GM04504 (cell line): ENCODE measurements at places on chromosomes 6 and 20.

GRCh38 chr6:122649701-122650100 lies 39.5 kb downstream of the PKIB start:
- DNase-seq = no peak

- DNase-seq = no peak
Observed at GRCh38 chr6:29399525-29399924, 4.1 kb downstream of the OR12D2 start.

- DNase-seq = no peak
Observed at GRCh38 chr6:121912905-121913304, 477.5 kb downstream of the GJA1 start.

GRCh38 chr20:36778831-36779655 lies 5.5 kb upstream of the DSN1 start:
- no peak for DNase-seq

GRCh38 chr6:52549428-52549827 lies 27.4 kb downstream of the TRAM2 start:
- DNase-seq = no peak

DNA sequence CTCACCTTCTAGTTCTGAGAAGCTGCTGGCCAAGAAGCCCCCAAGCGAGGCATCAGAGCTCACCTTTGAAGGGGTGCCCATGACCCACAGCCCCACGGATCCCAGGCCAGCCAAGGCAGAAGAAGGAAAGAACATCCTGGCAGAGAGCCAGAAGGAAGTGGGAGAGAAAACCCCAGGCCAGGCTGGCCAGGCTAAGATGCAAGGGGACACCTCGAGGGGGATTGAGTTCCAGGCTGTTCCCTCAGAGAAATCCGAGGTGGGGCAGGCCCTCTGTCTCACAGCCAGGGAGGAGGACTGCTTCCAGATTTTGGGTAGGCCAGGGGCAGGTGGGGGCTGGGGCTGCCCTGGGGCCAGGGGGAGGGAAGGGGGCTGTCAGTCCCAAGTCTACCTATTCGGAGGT lies 2.3 kb downstream of the MYLK2 start:
- DNase-seq = no peak

GRCh38 chr6:33171016-33171879 lies 21.0 kb downstream of the COL11A2 start:
- DNase-seq = no peak

- DNase-seq = no peak
Observed at GRCh38 chr20:17640146-17640874, 41.7 kb downstream of the RRBP1 start.

DNA sequence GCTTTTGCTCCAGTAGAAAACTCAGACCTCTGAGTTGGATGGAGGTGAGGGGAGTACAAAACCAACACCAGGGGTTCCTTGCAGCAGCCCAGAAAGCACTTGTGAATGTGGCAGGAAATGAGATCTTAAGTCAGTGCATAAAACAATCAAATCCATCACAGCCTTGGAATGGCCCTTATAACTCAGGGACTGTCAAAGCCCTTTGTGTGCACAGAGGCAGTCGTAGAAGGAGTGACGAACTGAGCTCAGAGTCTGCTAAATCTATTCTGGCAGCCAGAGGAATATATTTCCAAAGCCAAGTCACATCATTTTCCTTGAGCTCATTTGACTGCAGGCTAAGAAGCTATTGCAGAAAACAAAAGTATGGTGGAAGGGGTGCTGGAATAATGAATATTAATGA lies 676.6 kb downstream of the DHX35 start:
- DNase-seq = no peak

DNA sequence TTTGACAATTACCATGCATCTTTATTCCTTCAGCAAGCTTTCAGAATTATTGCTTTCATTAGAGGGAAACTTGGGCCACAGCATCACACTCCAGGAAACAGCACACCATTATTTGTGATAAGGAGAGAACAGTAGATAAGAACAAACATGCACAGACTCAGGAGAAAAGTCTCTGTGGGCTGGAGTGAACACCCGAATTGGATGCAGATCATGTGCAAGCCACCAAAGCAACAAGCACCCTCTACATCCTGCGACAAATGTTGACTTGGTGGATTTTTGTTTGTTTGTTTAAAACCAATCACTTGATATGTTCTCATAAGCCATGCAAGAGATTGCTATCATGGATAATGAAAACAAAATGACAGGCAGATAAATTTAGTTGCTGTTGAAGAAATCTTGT lies 67.7 kb upstream of the ZFP64 start:
- DNase-seq = no peak

GRCh38 chr6:23656255-23657194 lies 469.5 kb upstream of the NRSN1 start:
- no peak for DNase-seq

- DNase-seq = no peak
Observed at GRCh38 chr20:41185013-41185757, 47.8 kb downstream of the PLCG1 start.

DNA sequence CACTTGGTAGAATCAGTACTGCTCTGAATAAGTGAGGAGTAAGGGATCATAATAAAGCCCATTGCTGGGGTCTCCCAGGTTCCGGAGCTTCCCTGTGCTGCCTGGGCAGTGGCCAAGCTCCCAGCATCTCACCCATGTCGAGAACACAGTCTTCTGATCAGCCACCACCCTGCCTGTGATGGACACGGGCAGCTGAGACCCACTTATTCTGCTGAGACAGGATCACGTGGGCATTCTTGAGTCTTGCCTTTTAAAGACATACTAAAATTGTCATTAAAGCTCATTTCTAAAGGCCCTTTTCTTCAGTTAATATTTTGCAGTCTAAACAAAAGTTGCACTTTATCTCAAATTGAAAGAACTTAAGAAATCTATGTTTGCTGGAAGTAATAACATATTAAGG lies 42.7 kb upstream of the SLC22A2 start:
- DNase-seq = no peak

DNA sequence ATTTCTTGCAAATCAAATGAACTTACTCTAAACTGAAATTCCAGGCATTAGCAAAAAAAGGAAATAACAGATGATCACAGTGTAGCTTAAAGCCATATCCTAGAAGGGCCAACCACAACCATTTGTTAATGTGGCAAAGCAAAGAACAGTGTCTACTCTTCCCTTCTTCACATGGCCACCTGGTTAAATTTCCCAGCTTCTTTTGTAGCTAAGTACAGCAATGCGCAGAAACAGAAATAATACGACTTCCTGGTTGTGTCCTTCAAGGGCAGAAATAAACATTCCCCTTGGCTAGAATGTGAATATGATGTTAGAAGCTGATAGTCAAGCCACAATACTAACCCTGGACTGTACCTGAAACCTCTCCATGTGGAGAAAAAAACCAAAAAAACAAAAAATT lies 9.6 kb downstream of the SNX3 start:
- no peak for DNase-seq

DNA sequence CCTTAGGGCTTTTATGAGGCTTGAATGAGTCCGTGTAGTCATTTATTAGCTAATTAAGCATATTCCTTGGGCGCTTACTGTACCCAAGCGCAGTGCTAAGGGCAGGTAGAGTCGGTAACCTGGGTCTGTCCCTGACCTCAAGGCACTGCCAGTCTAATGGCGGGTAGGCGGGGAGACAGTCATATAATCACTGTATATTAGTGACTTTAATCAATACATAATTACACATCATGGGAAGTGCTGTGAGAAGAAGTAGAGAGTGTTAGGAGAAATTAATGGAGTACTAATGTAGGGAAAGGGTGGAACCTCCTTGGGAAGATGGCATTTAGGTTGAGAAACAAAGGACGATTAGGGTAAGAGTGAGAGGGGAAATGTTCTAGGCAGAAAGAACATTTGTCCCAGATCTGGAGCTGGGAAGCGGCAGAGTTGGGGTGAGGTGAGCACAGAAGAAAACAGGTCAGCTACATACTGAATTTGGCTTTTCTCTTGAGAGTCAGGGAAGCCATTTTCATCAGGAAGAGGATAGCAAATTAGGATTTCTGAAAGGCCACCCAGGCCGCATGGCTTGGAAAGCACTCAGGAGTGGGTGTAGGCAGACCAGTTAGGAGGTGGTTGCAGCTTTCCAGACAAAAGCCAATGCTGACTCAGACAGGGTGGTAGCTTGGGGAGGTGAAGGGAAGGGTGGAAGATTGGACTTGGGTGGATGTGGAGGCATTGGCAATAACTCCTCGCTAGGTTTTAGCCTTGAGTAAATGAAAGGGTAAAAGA lies 954 bp upstream of the BLCAP start:
- DNase-seq = no peak

DNA sequence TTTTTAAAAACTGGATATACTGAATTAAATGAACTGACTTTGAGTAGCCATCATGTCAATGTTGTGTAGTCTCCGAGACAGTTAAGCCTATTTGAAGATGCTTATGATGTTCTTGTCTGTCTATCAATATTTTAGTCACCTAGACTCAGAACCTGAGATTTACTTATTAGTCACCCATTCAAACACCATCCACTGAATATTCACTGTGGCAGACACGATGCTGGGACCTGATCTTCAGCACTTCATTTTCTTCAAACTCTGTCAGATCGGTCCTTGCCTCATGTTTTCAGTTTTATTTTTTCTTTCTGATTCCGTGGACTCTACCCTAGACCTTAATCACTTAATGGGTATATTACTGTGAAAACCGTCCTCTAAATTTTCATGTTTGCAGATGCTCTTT lies 123.7 kb upstream of the MCHR2 start:
- DNase-seq = no peak

- DNase-seq = no peak
Observed at GRCh38 chr20:7722564-7722963, 217.7 kb downstream of the HAO1 start.

- DNase-seq = no peak
Observed at GRCh38 chr20:59598625-59599310, 5.6 kb upstream of the PHACTR3 start.

DNA sequence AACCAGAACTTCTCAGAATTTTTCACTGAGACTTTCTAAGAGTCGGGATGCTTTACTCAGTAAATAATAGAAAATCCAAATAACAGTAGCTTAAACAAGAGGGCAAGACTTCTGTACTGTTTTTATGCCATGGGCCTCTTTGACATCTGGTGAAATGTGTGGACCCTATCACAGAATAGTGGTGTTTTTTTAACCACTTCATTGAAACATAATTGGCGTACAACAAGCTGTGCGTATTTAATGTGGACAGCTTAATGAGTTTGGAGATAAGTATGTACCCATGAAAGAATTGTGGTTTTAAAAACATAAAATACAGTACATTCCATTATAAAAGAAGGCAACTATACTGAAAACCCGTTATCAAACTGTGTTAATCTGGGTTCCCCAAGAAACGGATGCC lies 37.7 kb downstream of the PDRG1 start:
- DNase-seq = no peak

GRCh38 chr20:60100780-60101179 lies 142.6 kb downstream of the CDH26 start:
- no peak for DNase-seq

GRCh38 chr6:71892641-71893040 lies 6.3 kb downstream of the RIMS1 start:
- no peak for DNase-seq

DNA sequence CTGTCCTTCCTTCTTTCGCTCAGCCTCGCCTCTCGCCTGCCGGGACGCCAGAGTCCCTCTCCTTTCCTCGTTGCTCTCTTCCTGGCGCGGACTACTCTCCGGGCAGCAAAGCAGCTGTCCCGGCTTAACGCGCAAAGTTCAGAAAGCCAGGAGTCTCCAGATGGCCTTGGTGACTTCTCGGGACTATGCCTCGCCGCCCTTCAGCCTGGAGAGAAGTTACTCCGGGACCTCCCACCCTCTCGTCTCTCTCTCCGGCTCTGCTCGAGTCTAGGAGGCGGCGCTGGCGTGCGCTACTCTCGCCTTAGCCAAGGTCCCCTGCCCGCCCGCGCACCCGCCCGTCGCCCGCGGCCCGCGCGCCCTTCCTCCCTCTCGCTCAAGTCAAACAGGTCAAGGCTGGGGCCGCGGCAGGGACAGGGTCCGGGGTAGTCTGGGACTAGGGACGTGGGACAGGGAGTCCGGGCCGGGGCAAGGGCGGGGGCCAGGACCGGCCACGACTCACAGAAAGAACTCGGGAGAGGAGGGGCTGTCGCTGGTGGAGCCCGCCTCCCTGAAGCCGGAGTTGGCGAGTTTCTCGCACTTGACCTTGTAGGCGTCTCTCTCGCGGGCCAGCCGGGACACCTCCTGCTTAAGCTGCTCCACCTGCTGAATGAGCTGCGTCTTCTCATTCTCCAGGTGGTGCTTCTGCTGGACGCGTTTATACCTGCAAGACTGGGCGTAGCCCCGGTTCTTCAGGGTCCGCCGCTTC lies 1.5 kb downstream of the MAFB start:
- DNase-seq = no peak

GRCh38 chr20:16664020-16664419 lies 65.8 kb upstream of the SNRPB2 start:
- DNase-seq = no peak

GRCh38 chr20:43893930-43894329 lies 20.7 kb upstream of the TOX2 start:
- no peak for DNase-seq

DNA sequence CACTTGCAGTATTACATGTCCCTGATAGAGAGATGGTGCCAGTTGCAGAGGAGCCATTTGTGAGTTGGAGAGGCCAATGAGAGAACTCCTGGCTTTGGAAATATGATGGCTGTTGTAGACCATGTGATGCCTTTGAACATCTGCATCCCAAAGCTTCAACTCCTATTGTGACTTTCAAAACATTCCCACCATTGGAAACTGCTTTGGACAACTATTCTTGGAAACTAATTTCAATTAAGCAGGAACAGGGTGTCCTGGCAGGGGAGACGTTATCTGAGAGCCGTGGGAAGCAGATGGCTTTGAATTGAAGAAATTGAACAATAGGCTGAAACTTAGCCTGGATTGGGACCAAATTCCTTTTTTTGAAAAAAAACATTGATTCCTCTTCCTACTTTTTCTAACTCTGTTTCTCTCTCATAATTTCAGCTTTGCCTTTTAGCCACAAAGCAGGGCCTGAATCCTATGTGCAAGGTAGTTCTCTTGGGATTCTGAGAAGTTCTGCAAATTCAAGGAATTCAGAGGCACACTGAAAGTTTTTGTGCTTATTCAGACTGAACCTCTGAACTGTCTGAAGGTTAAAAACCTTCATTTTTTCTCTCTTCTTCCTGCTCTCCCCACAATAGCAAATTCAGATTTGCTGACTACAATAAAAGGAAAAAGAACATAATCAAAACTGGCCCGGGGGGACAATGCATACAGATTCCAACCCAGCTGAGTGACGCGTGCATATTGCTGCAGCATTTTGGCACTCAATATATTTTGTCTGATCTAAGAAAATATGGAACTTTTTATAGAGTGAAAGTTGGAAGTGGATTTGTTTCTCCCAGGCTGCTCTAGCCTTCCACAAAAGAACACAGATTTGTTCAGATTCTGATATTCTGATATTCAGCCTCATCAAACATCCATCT lies 720.4 kb upstream of the CHD6 start:
- no peak for DNase-seq

GRCh38 chr6:160036331-160036695 lies 67.4 kb downstream of the IGF2R start:
- no peak for DNase-seq

- DNase-seq = no peak
Observed at GRCh38 chr6:41976794-41977484, 35.3 kb upstream of the CCND3 start.
